SW 1271 (cell line): ENCODE measurements at places on chromosomes 2 and 18.

- no peak for DNase-seq
Observed at GRCh38 chr2:67694445-67694844, 297.3 kb downstream of the ETAA1 start.

GRCh38 chr18:22210311-22210754, 40.9 kb downstream of the GATA6 start:
- DNase-seq = no peak

DNA sequence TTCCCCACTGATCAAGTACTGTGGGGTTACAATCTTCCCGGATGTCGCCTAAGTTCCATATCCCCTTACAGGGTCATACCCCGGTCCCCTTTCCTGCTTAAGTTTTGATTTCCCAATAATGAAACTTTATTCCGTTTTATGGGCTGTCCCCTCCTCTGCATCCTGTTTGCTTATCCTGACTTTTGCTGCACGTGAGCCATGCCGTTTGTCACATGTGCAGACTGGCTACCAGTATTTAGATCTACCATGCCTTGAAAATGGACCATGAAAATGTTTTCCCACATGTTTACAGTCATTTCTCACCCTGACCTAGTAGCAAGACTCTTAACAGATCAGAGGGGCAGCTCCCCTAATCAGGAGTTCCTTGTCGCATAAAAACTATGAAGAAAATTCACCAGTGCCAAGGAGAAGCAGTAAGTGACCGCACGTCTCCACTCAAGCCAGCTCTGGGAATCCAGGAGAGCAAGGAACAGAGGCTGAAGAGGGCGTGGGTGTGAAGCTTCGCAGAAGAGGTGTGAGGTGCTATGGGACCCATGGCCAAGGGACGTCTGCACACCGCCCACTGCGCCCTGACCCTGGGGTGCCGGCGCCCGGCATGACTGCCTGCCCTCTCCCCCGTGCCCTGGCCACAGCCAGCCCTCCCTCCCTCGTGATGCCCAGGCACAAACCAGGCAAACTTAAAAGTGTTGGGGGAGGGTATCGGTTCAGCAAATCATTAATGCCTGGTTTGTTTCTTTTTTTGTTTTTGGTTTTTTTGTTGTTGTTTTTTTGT, 440.8 kb upstream of the SALL3 start:
- DNase-seq = no peak

- DNase-seq = no peak
Observed at GRCh38 chr2:106059416-106060065, 134.6 kb downstream of the UXS1 start.

GRCh38 chr18:50659091-50660003, 99.5 kb downstream of the MAPK4 start:
- no peak for DNase-seq

DNA sequence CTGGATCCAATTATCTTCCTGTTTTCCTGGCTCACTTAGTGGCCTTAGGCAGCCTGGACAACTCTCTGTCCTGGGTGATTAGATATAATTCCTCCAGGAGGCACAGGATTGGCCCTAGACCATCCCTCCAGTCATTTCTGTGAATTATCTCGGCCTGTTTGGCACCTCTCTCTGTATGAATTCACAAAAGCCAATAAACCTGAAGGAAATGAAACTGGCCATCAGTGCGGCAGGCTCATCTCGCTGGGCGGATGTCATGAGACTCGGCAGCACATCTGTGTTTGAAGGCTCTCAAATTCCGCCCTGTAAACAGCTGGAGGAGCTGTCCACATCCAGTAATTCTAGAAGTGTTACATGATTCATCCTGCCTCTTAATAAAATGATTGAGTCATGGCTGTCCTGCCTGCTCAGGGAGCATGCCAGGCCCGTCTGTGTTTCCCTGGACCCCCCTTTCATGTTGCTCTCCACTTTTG, 38.6 kb downstream of the ACOXL start:
- no peak for DNase-seq

GRCh38 chr2:101012706-101013181, 10.7 kb downstream of the RPL31 start:
- no peak for DNase-seq

GRCh38 chr2:229485857-229486256, 214.8 kb upstream of the PID1 start:
- DNase-seq = no peak

DNA sequence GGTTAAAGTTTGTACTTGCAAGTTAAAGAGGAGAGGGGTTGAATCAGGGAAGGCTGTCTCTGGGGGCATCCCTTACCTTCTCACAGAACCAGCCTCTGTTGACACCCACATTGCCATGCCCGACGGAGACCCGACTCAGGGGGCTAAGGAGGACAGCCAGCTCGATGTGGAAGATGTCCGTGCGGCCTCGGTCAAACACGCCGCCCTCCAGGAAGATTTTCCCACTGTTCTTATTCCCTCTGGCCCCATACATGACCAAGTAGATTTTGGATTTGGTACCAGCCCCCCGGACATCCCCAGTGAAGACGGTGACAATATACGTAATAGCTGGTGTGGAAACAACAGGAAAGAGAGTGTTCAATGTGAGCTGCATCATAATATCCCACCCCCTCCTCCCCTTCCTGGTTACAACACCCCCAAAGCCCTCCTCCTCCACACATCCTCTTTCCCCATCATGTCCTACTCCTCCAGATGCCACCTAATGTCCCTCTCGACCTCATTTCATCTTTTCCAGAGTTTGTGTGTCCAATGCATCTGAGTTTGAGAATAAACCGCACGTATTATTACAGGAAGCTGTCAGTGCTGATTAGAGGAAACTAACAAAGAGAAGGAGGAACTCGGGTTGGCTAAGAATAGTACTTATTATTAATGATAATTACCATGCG, 55.7 kb downstream of the LOXHD1 start:
- DNase-seq = no peak

DNA sequence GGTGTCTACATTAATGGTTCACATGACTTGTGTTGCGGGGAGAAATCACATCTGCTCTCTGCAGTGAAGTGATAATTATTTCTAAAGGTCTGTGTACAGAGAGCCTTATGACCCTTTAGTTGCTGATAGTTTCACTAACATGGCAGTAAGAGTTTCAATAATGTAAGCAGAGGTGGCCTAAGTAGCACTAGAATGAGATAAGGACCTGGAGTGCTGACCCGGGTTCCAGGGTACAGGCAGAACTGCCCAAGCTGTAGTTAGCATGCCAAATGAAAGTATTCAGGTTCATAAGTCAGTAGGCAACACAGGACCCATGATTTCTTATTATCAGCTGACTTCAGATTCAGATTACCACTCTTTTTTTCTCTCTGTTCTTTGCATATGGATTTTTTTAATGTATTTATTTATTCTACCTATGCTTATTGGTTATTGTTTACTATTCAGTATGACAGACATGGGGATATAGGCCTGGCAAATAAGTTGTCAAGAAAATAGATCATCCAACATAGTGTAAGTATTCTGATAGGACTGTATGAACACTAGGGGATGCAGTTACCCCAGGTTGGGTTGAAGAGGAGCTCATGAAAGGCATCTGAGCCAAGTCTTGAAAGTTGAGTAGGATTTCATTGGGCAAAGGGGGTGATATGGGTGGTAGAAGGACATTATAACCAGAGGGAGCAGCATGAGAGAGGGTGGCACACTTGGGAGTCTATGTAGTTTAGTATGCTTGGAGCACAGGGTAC, 105.2 kb downstream of the CCDC85A start:
- DNase-seq = no peak

- DNase-seq = no peak
Observed at GRCh38 chr2:241081190-241081642, 20.9 kb downstream of the MTERF4 start.

- DNase-seq = no peak
Observed at GRCh38 chr2:19835781-19836281, 66.0 kb downstream of the TTC32 start.

- no peak for DNase-seq
Observed at GRCh38 chr2:227205701-227206100, 41.3 kb downstream of the COL4A3 start.

DNA sequence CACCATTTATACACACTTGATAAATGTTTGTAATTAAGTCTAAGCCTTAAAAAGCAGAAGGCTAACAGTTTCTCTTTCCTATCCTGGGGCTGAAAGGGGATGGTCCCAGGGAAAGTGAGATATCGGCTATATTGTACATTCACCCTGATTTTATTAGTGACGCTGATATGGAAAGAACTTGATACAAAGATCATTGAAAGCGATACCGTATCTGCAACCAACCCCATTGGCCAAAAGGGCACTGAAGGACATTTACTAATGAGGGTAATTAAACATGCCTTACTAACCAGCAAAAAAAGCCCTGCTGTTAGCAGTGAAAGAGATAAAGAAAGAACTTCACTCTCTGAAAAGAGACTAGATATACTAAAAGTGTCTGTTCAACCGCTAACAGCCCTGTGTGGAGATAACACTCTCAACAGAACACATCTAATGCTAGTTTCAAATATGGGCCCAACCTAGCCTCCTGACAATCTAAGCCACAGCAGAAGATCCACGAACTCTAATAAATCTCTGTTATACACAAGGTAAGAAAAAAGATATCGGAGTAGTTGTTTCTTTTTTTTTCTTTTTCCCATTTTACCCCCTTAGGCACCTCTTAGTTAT, 200.0 kb downstream of the CDH2 start:
- no peak for DNase-seq

DNA sequence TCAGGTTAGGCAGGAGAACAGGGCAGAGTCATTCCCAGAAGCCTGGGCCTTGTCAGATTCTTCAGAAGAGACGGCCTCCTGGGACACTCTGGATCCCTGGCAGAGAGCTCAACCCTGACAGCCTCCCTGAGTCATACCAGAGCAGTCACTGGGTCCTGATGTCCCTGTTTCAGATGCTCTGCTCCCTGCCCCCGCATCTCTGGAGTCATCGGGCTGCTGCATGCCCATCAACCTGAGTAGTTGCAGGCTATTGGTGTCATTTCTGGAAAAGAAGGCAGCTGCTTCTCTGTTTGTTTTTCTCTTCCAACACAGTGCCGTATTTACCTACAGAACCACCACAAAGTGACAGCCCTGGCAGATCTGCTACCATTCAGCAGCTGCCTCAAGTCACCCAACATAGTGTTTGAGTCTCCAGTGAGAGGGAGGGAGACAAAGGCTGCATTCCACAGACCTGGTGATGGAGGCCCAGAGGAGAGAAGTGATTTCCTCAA, 145.1 kb downstream of the B3GNT2 start:
- no peak for DNase-seq

GRCh38 chr18:65215865-65216466, 534.8 kb upstream of the CDH7 start:
- no peak for DNase-seq

GRCh38 chr2:33205693-33206434, 259.1 kb downstream of the LTBP1 start:
- no peak for DNase-seq

DNA sequence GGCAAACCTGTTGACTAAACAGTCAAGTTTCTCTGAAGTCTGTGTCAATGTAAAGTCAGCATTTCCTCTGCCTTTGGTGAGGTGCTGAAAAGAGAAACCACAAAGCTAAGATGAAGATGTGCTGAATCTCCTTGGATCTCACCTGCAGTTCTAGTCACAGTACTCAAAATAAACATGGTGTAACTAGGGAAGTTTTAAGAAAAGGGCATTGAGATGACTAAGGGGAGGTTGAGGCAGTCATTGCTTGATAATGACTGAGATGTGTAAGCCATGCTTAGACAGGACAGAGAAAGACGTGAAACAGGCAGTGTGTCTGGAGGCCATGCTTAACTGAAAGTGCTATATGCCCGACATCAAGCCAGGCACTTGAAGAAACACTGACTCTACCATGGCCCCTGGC, 1010.0 kb upstream of the CELF4 start:
- DNase-seq = no peak

GRCh38 chr2:50546790-50547189, 485.1 kb downstream of the NRXN1 start:
- no peak for DNase-seq
